ENCODE measurements at places on chromosomes 7 and 10.

DNA sequence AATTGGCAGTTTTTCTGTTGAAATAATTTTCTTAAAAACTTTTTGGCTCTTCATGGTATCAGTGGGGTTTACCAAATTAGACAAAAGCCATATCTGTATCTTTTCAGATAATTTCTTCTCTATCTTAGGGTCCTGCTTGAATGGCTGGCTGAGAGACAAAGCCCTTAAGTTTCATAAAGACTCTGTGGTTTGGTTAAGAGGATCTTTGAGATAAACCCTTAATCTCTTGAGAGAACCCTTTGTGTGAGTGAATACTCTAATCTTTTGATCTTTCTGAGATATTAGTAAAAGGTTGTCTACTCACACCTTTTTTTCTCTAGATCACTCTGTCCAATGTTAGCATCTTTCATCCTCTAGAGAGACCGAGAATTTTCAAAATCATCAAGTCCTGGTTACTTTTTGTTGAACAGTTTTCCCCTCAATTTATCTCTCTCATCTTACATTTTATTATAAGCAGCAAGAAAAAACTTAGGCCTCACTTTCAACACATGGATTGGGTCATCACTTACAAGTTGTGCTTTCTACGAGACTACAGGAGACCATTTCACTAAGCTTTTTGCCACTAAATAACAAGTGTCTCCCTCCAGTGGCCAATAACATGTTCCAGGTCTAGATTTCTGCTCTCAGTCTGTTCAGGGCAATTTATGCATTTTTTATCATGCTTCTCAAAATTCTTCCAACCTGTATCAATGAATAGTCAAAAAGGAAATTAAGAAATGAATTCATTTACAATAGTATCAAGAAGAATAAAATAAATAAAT is 28.4 kb downstream of the DNAJC9 start:
- DNase-seq: no peak

GRCh38 chr7:27242555-27243339 is at the start of gene EVX1:
TSS of gene EVX1 (plus strand) at chr7:27242802. CDS start at chr7:27243031, 229 bp downstream.
- peak; percentile 4 for DNase-seq

GRCh38 chr7:27189295-27189996 is 4.4 kb upstream of the HOXA11 start:
- no peak for DNase-seq

GRCh38 chr7:136998495-136998894 is 130.0 kb downstream of the CHRM2 start:
- no peak for DNase-seq

DNA sequence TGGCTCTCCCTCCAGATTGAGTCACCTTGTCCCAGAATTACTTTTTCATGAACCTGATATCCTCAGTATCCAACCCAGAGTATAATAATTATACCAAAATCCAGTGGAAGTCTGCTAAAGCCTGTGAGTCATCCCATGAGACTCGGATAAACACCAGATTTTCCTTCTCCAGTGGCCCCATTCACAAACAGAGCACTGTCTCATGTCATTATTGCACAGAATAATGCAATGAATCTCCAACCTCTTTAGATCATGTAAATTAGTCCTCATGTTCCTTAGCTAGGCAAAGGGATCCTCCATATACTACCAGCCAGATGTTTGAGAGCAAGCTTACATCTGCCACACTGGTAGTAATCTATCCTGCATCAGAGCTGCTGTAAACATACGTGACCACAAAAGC is 89.0 kb downstream of the AMPH start:
- DNase-seq: no peak

DNA sequence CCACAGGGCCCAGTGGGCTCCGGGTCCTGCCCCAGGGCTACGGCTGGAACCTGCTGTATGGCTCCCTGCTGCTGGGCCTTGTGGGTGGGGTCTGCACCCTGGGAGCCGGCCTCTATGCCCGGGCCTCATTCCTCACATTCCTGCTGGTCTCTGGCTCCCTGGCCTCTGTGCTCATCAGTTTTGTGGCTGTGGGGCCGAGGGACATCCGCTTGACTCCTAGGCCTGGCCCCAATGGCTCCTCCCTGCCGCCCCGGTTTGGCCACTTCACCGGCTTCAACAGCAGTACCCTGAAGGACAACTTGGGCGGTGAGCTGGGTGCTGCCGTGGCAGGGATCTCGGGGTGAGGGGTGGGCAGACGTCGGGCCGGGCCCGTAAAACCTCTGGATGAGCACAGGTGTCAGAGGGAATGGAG is 4.4 kb downstream of the SLC12A9 start:
- no peak for DNase-seq

GRCh38 chr7:133344275-133344674 is 91.4 kb downstream of the EXOC4 start:
- DNase-seq: no peak

GRCh38 chr10:75746356-75746755 is 314.9 kb downstream of the LRMDA start:
- no peak for DNase-seq

GRCh38 chr7:109179601-109180000 is 609.9 kb downstream of the DNAJB9 start:
- DNase-seq: no peak

- DNase-seq: no peak
Observed at GRCh38 chr10:122273966-122274545, 3.0 kb downstream of the BTBD16 start.

- DNase-seq: no peak
Observed at GRCh38 chr7:133808493-133808866, 318.7 kb upstream of the LRGUK start.

DNA sequence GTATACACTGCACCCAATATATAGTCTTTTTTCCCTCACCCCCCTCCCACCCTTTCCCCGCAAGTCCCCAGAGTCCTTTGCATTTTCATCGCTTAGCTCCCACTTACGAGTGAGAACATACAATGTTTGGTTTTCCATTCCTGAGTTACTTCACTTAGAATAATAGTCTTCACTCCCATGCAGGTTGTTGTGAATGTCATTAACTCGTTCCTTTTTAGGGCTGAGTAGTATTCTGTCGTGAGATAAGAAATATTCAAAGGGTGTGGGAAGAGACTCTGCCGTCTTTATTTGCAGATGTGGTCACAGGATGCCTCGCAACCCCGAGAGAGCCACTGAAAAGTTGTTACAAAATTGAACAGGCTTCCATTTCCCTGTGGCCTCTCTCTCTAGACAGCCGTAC is 137.9 kb upstream of the SH2B2 start:
- DNase-seq: no peak

GRCh38 chr7:139737221-139738100 is 40.3 kb downstream of the HIPK2 start:
- no peak for DNase-seq

- no peak for DNase-seq
Observed at GRCh38 chr10:26505491-26505890, 67.3 kb downstream of the APBB1IP start.

DNA sequence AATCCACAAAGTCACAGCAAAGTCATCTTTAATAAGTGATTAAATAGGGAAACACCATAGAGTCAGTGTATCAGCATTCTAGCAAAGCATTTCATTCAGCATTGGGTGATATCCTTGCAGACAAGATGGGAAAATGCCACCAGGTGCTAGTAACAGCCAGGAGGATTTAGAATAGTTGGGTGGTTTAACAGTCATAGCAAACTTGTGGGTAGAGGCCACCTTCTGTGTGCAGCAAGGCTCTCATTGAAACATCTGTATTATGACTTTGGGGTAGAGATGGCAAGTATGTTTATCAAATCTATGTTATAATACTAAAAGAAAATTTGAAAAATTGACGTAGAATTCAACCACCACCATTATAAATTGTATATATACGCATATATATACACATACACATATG is 26.4 kb upstream of the ADO start:
- no peak for DNase-seq

GRCh38 chr10:70368774-70369482 is 13.5 kb downstream of the LRRC20 start:
- DNase-seq: no peak

GRCh38 chr10:103448746-103449145 is 3.4 kb downstream of the CALHM2 start:
- DNase-seq: no peak

GRCh38 chr7:29078311-29079260 is 67.8 kb downstream of the CPVL start:
- no peak for DNase-seq

GRCh38 chr10:20232079-20232705 is 416.0 kb downstream of the PLXDC2 start:
- DNase-seq: no peak

DNA sequence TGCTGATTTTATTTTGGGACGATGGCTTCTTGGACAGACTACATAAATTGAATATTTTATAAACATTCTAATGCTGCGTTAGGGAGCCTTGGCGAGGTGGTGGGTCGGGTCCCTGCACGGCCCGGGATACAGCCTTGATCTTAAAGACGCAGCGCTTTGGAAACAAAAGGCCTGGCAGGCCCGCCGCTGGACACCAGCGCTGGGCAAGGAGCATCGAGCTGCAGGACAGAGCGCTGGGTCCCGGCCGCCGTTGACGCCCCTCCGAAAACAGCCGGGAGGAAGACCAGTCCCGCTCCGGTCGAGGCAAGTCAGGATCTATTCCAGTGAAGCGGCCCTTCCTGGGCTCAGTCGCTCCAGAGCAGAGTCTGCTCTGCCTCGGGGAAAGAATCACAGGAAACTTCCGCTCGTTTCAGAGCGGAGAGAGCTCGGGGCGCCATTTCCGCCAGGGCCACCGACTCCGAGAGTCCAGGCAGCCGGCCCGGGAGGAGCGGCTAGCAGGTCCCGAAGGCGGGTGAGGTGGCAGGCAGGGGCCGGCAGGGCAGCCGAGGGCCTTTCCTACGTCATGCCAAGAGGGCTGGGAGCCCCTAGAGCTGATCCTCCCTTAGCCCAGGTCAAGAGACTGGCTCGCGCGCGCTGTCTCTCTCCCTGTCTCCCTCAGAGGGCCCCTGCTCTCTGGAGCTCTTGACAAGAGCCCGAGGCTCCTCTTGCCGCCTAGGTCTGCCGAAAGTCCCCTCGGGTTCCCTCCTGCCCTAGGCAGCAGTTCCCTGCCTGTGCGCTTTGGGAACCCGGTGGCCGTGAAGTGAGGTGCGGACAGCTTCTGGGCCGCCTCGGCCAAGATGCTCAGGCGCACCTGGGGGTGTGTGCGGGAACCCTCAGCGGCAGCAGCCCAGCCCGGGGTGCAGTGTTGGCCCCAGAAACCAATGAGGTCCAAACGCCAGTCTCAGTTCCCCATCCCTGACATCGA is 1.4 kb upstream of the DRGX start:
- no peak for DNase-seq

DNA sequence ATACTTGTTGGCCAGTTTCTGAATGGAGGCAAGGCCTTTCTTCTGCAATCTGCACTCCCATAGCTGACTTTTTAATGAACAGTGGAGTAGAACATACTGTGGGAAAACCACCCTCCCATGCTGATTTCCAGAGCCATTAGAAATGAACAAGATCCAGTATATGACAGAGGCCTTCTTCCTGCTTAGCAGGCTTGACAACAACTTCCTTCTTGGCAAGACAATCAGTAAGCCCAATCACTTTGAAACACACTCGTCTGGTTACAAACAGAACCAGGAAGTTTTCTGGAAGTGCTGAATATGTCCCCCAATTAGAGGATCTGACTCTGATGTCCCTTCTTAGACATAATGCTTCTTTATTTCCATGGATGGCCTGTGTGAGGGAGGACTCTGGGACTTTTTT is 103.4 kb downstream of the SAMD9 start:
- DNase-seq: no peak

DNA sequence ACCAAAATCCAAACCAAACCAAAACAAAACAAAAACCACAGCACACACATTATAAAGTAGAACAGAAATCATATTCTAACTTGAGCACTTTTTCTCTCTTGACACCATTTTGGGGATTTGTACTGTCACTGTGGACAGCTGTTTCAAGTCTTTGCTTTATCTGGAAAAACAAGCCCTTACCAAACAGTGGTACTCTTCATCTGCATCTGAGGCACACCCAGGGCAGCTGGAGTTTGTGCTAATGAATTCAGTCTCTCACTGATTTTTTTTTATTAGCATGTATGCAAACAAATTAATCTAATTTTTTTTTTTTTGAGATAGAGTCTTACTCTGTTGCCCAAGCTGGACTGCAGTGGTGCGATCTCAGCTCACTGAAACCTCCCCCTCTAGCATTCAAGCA is 171.4 kb downstream of the RAPGEF5 start:
- DNase-seq: no peak

DNA sequence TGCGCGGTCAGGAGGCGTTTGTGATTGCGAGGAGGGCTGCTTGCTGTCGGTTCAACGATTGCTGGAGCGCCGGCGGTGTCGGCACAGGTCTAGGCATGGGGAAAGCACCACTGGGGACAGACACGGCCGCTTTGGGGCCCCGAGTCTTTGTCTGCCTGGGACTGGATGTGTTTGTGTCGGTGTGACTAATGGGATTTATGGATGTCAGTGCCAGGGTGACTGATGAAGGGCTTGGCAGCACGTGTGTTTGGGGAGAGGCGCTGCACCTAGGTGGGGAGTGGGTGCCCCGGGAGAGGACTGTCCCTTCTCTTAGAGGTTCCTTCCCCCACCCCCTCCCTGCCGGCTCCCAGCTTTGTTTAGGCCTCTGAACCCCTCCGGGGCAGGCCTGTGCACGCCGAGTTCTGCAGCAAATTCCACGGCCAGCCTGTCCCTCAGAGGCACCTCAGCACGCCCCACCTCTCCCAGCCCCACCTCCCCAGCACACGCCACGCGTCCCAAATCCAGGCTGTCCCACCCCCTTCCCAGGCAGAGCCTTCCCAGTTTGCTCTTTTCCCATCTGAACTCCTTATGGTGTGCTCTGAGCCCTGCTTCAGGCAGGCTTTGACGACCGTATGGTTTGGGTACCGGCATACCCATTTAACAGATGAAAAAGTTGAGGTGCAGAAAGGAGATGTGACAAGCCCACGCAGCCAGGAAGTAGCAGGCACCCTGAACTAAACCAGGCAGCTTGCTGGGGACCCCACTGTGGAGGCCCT is 6.4 kb upstream of the TNRC18 start:
- no peak for DNase-seq

GRCh38 chr10:54983255-54983654 is 182.2 kb upstream of the PCDH15 start:
- no peak for DNase-seq

- DNase-seq: no peak
Observed at GRCh38 chr10:22911889-22912762, 15.7 kb upstream of the ARMC3 start.

DNA sequence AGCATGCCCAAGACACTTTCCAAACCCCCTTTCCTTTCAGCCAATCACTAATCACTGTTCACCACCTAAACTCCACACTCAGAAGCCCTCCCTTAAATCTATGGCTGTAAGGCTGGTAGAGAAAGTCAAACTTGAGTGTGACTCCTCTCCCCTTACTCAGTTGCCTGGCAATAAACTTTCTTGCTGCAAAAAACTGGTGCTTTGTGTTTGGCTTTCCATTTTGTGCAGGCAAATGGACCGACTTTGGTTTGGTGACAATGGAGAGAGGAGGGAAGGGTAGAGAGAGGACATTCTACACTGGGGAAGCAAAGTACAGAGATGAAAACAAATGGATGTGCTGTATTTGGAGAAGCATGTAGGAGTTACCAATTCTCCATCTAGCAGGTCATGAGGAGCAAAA is 84.9 kb downstream of the SLC25A13 start:
- no peak for DNase-seq

DNA sequence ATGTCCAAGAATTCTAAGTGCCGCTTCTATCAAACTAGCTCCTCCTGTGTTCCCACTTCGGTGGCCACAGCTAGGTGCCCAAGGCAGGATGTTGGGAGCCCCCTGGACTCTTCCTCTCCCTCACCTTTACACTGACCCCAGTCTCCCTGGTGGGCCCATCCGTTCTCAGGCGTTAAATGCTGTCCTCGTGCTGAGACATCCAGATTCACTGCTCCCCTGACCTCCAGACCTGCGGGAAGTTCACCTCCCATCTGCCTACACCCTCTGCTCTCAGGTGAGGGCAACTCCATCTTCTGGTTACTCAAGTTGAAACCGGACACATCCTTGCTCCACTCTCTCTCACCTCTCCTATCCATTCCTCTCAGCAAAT is 114.3 kb downstream of the ARHGAP22 start:
- DNase-seq: no peak

Data from CD4-positive, alpha-beta T cell treated with Interleukin-10 for 1 hour (primary cell).